ENCODE measurements at places on chromosomes 7 and 10.

- DNase-seq, result no peak
Measured at GRCh38 chr7:66758950-66759628, 18.6 kb downstream of the RABGEF1 start.

DNA sequence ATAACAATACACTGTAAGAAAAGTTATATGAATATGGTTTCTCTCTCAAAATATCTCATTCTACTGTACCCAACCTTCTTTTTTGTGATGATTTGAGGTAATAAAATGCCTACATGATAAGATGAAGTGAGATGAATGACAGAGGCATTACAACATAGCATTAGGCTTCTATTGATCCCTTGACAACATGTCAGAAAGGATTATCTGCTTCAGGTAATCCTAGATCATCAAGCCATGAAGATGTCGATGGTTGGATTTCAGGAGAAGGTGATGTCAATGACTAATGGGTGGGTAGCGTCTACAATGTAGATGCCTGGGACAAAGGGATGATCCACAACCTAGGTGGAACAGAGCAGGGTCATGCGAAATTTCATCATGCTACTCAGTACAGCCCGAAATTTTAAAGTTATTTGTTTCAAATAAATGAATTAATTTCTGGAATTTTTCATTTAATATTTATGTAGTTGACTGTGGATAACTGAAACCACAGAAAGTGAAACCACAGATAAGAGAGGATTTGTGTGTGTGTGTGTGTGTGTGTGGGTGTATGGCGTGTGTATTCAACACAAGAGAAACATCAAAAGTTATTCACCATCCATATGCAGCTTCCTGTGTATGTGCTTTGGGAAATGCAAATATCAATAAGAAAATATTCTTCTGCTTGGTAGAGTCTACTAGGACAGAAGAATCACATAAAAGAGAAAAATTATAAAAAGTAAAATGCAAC lies 77.0 kb downstream of the MAGI2 start:
- DNase-seq, result no peak

- peak; percentile 89 for DNase-seq
Measured at GRCh38 chr7:135716677-135717238, 11.2 kb downstream of the SLC13A4 start.

GRCh38 chr10:25017661-25018060 lies 1.2 kb downstream of the THNSL1 start:
- no peak for DNase-seq

- no peak for DNase-seq
Measured at GRCh38 chr7:100711369-100711768, 5.4 kb downstream of the POP7 start.

Measured in NCI-H345 (cell line).